ENCODE measurements at places on chromosomes 5 and 9.

DNA sequence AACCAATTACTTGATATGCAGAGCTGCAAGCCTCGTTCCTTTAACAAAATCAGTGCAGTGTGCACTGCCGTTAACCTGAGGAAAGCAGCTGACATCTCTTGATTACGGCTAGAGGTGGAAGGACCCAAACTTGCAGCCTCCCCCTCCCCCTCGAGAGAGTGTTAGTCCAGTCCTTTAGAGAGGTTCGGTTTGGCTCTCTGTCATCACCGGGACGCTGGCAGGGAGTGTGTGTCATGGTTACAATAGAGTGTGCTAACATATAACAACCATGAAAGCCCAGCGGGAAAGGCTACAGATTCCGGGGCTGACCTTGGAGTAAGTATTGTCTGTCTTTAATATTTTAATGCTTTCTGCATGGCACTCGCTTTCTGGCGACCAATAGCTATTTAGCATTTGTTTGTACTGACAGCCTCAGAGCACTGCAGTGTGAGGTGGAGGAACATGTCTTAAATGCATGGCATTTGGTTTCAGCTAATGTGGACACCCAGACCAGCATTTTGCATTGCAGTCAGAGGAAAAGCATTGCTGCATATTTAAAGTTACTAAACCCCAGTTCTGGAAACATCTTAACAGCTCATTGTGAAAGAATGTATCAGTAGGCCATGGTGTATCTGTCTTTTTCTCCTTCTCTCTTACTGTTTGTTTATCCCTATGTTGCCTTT, 237.5 kb downstream of the CD180 start:
- DNase-seq = peak; percentile 6

GRCh38 chr5:18048449-18048848, 414.2 kb downstream of the TAF11L14 start:
- DNase-seq = no peak

GRCh38 chr5:64625678-64626077, 64.6 kb upstream of the SHISAL2B start:
- DNase-seq = no peak

DNA sequence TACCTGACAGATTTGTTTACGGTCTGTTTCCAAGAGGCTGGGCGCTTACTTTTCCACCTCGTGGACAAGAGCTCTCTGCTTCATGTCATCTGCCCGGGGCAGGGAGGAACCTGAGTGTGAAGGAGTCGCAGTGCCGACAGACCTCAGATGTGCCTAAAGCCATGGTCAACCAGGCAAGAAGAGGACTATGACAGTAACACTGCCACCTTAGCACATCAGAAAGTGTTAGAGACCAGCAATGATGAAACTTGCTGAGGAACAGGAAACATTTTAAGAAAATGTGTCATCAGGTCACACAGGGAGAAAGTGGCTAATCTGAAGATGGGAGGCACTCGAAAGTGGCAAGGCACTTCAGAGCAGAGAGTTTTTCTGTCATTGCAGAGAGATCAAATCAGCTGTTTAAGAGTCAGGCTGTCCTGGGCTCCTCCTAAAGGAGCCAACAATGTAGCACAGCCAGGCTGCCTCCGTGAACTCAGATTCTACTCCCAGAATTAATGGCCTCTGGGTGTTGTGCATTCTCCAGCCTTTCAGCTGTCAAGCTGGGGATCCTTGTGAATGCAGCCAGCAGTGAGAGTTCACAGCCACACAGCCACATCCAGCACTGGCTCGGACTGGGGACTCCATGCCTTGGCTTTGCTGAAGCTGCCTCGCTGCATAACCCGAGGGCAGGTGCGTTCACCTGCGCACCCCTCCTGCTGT, 94.6 kb downstream of the RAPGEF1 start:
- no peak for DNase-seq

- no peak for DNase-seq
Observed at GRCh38 chr9:126228111-126228780, 98.4 kb upstream of the MVB12B start.

DNA sequence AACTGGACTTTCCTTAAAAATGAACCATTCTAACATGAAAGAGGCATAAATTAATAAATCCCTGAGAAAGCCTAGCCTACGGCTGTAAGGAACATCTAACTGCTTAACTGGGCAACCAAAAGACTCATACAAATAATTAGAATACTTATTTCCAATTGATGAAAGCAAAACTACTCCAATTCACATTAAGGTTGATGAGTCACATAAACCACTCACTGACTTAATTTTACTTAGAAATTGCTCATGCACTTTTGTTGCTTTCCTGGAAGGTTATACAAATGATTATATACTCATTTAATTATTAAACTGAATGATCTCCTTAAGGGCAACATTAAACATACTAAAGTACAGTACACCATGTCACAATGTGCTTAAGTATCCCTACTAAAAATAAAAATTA, 101.9 kb downstream of the NFIB start:
- no peak for DNase-seq

DNA sequence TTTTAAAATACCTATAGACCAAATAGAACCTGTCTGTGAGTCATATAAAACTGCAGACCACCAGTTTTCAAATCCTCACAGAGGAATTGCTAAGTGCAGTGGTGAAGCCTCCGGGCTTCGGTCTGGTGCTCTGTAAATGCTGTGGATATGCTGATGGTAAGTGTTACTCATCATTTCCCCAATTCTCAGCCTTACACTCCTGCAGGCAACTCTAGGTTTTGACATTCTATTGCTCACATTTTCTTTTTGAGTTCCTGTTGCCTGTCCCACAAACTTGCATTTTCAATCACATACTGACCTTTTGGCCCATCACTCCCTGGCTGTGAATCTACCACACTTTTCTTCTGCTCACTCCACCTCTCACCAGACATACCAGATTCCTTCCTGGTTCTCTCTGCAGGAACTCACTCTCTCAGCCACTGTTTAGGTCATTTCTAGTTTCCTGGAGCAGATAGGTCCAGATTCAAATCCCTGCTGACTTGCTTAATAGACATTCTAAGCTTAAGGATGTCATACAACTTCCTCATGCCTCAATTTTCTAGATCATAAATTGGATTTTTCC, 192.9 kb downstream of the RAB3C start:
- DNase-seq = no peak

DNA sequence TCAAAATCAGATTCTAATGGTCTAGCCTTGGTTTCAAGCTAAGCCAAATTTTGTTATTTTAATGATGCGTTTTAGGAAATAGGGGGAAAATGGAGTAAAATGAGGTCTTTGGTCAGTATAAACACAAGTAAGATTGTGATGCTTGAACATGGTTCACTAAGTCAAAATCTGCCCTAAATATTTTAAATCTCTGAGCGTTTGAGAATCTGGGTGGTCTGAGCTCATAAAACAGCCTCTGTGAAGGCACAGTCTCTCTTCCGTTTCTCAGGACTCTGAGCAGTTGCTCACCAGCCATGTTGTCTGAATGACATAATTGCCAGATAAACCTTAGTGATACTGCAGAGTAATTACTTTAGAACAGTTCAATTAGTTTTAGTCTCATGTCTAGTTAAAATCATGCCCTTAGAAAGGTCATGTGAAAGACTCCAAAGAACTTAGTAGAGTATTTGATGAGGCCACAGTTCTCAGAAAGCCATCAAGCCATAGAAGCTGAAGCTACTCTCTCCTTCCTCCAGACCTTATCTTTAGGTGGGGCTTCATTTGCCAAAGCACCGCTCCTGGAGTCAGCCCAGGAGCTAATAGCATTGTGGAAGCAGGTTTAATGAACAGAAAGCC, 257.1 kb upstream of the MAP3K1 start:
- DNase-seq = no peak

GRCh38 chr9:123359546-123359945, 3.5 kb downstream of the CRB2 start:
- DNase-seq = no peak

DNA sequence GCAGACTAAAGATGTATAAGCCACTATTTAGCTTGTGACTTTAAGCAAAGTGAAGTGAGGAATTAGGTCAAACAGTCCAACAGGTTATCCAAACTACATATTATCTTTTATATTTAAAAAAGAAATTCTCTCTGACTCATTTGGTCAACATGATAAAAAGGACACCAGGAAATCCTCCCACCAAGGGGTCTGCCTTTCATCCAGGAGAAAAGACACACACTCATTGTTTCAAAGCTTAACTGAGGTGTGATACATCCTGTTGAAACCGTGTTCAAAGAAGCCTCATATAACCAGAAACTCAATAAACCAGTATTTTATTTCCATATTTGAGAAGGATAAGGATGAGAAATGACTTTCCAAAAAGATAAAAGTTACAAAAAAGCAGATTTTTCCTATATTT, 417.1 kb downstream of the HCN1 start:
- DNase-seq = no peak

DNA sequence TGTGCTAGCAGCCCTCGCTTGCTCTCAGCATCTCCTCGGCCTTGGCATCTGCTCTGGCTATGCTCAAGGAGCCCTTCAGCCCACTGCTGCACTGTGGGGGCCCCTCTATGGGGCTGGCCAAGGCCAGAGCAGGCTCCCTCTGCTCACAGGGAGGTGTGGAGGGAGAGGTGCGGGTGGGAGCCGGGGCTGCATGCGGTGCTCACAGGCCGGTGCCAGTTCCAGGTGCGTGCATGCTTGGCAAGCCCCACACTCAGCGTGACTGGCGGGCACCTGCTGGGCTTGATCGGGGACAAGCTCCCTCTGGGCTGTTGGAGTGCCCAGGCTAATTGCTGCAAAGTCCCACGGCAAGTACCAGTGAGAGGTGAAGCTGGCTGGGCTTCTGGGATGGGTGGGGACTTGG, 170.5 kb downstream of the TRIM36 start:
- no peak for DNase-seq

- no peak for DNase-seq
Observed at GRCh38 chr5:125550274-125550673, 803.8 kb upstream of the ZNF608 start.

- DNase-seq = no peak
Observed at GRCh38 chr9:71756753-71757152, 11.6 kb downstream of the CEMIP2 start.

DNA sequence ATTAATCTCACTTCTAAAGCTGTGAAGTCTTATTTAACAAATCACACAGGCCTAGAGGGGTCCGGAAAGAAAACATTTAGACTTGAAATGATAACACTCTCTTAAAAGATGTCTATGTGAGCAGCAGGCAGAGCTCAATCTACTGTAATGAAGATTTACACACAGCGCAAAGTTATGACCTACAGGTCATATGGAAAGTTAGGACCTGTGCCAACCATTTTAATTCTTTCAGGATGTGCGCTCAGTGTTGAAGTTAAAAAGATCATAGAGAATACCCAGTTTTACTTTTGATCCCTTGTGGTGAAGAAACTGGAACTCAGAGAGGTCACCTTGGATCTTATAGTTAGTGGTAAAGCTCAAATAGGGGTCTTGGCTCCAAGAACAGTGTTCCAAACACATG, 3.1 kb upstream of the CREBRF start:
- no peak for DNase-seq

- no peak for DNase-seq
Observed at GRCh38 chr9:73719660-73720059, 568.0 kb downstream of the ANXA1 start.

GRCh38 chr9:137460363-137461315, 1.5 kb upstream of the NSMF start:
- DNase-seq = no peak

- DNase-seq = no peak
Observed at GRCh38 chr5:3994628-3995027, 399.0 kb downstream of the IRX1 start.

Data from cerebellum (tissue), 4 donors.